A172 (cell line): ENCODE measurements at places on chromosomes 13 and 19. TPM values are rescaled to one million over a fixed set of nuclear protein-coding genes. Genes with fewer than 3 reads are reported as not detected.
A peak's percentile ranks its signal among the peaks of the same experiment; 100 is the strongest.

DNA sequence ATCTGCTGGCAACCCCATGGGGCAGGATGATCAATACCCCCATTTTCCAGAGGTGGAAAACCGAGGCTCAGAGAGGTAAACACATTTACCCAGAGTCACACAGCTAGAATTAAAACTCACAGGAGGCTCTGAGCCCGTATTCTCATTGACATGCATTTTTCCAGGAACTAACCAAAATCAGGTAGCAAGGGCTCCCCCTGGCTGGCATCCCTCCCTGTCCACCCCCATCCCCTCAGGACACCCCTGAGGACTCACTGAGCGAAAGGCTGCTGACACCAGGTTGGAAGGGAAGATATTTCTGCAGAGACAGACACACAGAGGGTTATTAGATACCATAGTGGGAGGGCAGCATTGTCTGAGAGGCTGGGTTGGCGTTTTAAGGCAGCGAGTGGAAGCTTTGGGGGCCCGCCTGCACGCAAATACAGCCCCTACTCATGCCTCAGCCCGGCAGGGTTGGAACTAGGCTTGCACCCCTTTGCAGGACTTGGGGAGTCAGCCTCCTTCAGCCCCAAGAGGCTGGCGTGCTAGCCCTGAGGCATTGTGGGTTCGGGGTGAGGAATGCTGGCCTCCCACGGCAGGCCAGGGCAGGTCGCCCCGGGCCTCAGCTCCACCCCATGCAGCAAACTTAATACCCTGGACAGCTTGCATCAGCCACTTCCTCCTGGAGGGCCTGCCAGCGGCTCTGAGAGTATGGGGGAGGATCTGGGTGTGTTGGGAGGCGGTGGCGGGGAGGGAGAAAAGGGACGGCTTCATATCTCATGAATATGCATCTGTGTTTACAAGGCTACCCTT is 3.9 kb downstream of the SLC1A5 start:
- peak; percentile 75 for DNase-seq

Gene PINLYP
- total RNA-seq, result 0.38 TPM in 1 of 2 replicates, not detected in the other

DNA sequence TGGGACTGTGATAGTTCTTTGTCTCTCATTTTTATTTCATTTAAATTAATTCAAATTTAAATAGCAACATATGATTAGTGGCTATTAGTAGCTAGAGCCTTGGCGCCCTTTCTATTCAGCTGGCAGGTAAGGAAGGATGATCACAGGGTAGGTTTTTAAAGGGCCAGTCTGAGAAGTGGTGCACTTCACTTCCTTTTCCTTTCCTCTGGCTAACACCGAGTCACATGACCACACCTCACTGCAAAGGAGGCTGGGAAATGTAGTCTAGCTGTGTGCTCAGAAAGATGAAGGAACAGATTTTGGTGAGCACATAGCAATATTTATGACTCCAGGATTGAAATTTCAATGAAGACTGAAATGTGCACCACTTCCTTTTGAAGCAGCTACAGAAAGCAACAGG is 128.7 kb downstream of the TSHZ3 start:
- peak; percentile 30 for DNase-seq

Gene DIAPH3
- total RNA-seq, result 25.6 and 27.1 TPM in 2 replicates

- peak; percentile 95 for DNase-seq
Measured at GRCh38 chr13:100131863-100132574, 43.1 kb downstream of the PCCA start.

GRCh38 chr19:14472202-14472938 is 2.8 kb downstream of the PTGER1 start:
- no peak for DNase-seq

Gene VRK3
- 26.0 and 45.6 TPM in 2 replicates for total RNA-seq

DNA sequence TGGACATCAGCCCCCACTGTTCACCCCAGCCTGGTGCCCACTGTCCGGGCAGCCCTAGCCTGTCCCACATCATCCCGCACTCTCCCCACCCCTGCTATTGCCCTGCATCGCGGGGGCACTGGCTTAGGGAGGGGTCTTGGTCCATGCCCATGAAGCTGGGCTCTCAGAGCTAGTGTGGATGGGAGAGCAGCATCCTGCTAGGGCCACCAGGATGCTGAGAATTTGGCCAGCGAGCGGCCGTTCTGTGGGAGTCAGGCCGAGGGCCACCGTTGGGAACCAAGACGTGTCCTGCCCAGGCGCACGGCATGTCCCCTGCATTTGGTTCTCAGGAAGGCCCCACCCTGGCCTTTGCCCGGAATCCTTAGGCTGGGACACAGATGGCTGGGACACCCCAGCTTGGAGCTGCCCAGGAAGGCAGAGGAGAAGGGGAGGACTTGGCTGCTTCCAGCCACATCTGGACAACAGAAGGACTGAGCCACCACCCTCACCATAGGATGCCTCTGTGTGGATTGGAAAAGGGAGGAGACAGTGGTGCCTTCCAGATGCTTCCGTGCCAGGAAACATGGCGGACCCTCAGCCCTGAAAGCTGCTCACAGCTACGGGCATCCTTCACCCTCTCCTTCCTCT is 14.6 kb downstream of the ADGRE5 start:
- no peak for DNase-seq

DNA sequence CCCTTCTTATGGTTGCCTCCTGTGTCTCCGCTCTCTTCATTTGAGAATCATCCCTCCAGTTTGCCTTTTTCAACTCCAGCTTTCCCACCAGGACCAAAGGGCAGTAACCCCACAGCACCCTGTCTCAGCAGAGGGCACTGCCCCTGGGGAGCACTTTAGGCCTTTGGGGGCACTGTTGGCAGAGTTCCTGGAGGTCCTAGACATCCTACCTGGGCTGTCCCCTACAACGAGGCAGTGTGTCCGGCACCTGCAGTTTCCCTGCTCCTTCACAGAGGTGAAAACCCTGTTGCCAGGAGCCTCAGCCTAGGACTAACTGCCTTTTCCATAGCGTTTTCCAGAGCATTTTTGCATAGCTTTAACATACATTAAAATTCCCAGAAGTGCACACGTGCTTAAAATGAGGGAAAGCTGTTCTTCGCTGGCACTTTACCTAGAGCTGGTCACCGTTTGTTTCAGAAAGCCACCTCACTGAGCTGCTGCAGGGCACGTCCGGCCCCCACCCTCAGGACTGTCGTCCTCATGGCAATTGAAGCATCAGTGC is 234.9 kb downstream of the TEX29 start:
- no peak for DNase-seq

DNA sequence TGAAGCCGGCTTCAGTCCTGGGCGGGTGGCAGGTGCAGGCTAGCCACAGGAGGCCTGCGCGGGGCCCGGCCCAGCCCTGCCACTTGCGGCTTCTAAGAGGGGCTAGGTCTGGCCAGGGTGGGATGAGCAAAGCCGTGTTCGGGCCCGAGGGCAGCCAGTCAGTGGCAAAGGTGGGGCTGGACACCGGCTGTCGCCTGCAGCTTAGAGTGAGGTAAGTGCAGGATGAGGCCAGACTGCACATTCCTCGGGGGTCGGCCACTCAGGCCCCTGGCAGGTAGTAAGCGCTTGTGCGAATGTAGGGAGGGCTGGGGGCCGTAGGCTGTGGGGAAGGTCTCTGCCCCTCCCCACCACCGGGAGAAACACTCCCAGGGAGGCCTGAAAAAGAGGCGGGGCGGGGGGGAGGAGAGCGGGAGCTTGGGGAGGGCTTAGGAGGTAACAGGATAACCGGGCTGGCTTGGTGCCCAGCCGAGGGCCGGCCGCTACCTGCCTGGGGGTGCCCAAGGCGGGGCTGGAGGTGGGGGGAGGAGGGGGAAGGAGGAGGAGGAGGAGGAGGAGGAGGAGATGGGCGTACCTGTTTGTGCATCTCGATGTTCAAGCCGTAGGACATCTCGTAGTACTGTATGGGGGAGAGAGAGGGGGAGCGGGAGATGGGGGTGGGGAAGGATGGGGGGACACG is 6.4 kb downstream of the TLE5 start:
- DNase-seq, result peak; percentile 44

DNA sequence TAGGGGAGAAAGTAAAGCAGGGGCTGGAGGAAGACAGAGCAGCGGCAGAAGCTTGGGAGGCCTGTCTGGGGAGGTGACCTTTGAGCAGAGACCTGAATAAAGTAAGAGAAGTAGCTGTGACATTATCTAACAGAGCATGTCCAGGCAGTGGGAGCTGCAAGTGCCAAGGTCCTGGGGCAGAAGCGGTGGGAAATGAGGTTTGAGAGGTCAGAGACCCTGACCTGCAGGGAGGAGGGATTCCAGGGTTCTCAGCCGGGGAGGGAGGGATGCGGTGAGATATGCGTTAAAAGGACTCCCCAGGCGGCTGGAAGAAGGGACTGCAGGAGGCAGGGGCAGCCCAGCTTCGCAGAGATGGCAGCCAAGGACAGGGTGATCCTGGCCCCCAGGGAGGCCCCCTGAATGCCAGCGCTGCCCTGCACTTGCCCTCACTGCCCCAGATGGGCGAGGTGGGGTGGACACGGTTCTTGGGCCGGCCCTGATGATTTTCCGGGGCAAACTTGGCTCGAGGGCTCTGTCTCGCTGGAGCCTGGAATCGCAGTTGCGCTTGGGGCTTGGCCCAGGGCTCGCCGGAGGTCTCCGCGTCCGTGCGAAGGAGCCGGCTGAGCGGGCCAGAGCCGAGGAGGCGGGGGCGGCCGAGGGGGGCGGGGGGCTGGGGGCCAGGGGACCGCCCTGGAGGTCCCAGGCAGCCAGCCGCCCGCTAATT is 3.2 kb downstream of the CRLF1 start:
- DNase-seq, result no peak

- DNase-seq, result no peak
Measured at GRCh38 chr13:73828811-73829210, 305.4 kb downstream of the KLF12 start.

- no peak for DNase-seq
Measured at GRCh38 chr13:26476111-26476781, 81.2 kb upstream of the WASF3 start.

DNA sequence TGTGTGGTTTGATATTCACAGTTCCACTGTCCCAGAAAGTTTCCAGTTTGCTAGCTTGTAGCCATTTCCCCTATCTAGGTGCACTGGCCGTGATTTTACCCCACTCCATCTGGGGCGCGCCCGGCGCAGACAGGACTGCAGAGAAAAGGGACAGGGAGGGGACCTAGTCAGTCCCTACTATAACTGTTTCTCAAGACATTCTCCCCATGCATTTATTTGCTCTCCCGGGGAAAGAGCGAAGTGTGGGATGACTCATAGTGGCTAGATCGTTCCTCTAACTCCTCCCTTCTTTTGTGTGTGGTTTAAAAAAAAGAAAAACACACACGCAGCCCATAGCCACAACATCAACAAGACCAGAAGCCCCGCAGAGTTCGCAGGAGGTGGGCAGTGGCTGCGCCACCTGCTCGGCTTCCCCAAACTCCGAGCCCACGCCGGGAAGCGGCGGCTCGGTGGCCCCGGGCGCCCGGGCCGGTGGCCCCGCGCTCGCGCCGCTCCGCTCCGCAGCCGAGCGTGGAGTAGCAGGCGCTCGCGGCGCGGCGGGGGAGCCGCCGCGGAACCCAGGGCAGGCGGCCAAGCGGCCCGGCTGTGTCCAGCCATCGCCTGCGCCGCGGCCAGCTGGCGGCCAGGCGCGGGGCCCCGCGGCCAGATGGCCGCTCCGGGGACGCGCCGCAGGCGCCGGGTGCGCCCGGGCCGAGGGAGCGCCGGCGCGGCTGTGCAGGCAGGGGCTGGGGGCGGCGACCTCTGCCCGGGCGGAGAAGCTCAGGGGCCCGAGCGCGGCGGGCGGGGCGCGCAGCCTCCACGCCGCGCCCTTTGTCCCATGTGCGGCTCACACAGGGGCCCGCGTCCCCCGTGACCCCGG is 653 bp downstream of the TMTC4 start:
- DNase-seq, result peak; percentile 74

Gene ZNF582
- total RNA-seq, result 0.31 and 1.5 TPM in 2 replicates
